CD4-positive, alpha-beta T cell (primary cell): ENCODE measurements at places on chromosomes 4 and X. TPM values are rescaled to one million over a fixed set of nuclear protein-coding genes. Genes with fewer than 3 reads are reported as not detected.

- H3K36me3 ChIP-seq, result no peaks in the 10 kb centered on the region
- H3K27ac ChIP-seq, result no peak overlapping the region
- no peak for DNase-seq
- H3K4me1 ChIP-seq, result no peaks in the 10 kb centered on the region
- H3K4me3 ChIP-seq, result no peak overlapping the region
- no peaks in the 10 kb centered on the region for H3K27me3 ChIP-seq
Observed at GRCh38 chr4:26802790-26803189, 57.9 kb upstream of the STIM2 start.

The MND1 gene
- not detected for total RNA-seq

- H3K27ac ChIP-seq, result peak overlapping the region; percentile 72
- peaks cover 17% of the 10 kb centered on the region for H3K36me3 ChIP-seq
- H3K4me1 ChIP-seq, result peaks cover 90% of the 10 kb centered on the region
- H3K27me3 ChIP-seq, result no peaks in the 10 kb centered on the region
Observed at GRCh38 chrX:71103110-71103983, 3.2 kb downstream of the CXorf65 start.

The MAGEA9B gene
- total RNA-seq, result not detected

The ZNF718 gene
- total RNA-seq, result 6.3 TPM

The FAM9B gene
- total RNA-seq, result not detected

- no peak overlapping the region for H3K27ac ChIP-seq
- DNase-seq, result no peak
- no peaks in the 10 kb centered on the region for H3K4me1 ChIP-seq
- no peak overlapping the region for H3K4me3 ChIP-seq
- no peaks in the 10 kb centered on the region for H3K36me3 ChIP-seq
- no peaks in the 10 kb centered on the region for H3K27me3 ChIP-seq
Observed at GRCh38 chrX:69155786-69156520, 9.3 kb downstream of the PJA1 start.

DNA sequence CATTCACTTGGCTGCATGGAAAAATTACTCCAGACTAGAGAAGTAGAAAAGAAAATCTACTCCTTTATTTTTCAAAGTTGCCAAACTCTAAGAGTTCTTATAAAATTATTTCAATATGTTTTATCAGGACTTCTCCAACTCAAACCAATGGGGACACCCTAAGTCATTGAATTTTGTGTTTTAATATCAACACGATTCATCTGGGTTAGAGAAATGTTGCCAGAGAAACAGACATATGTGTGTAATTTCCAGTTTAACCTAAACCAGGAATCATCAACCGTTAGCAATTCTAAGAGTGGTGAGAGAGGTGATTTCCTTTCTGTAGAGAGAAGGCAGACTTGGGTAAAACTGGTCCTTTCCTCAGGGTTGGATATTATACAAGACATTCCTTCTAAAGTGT lies 291.8 kb downstream of the LDB2 start:
- no peaks in the 10 kb centered on the region for H3K27me3 ChIP-seq
- no peak overlapping the region for H3K27ac ChIP-seq
- no peaks in the 10 kb centered on the region for H3K36me3 ChIP-seq

DNA sequence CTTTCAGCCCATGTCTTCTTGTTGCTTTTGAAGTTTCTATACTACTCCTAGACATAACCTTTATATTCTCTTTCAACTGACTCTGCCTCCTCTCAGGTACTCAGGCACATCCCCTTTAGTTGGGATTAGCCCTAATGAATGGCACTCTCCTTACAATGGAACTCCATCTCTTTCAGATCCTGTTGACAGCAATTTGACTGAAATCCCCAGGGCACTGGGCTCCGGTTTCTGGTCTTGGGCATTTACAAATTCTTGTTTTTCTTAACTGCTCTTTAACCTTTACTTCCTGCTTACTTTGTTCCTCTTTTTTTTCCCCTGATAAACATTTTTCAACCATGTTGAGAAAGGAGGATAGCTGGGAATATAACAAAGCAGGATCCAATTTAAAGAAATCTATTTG lies 68.9 kb downstream of the ENOX2 start:
- H3K27ac ChIP-seq, result no peak overlapping the region
- no peaks in the 10 kb centered on the region for H3K27me3 ChIP-seq

The GPM6B gene
- total RNA-seq, result not detected

GRCh38 chr4:77084019-77084639 lies 8.3 kb upstream of the CCNI start:
- no peaks in the 10 kb centered on the region for H3K36me3 ChIP-seq
- H3K27me3 ChIP-seq, result no peaks in the 10 kb centered on the region
- no peak overlapping the region for H3K4me3 ChIP-seq

The SLBP gene
- total RNA-seq, result 47.6 TPM

- DNase-seq, result no peak
- no peak overlapping the region for H3K27ac ChIP-seq
- no peaks in the 10 kb centered on the region for H3K27me3 ChIP-seq
- H3K36me3 ChIP-seq, result no peaks in the 10 kb centered on the region
- peaks cover 16% of the 10 kb centered on the region for H3K4me1 ChIP-seq
Observed at GRCh38 chr4:38367642-38368174, 296.3 kb upstream of the KLF3 start.

- H3K4me1 ChIP-seq, result no peaks in the 10 kb centered on the region
- no peaks in the 10 kb centered on the region for H3K27me3 ChIP-seq
- no peak overlapping the region for H3K4me3 ChIP-seq
- DNase-seq, result no peak
Observed at GRCh38 chr4:156374069-156374468, 420.4 kb upstream of the CTSO start.

The USP26 gene
- not detected for total RNA-seq
